ENCODE measurements at places on chromosomes 16 and 17. TPM values are rescaled to one million over a fixed set of nuclear protein-coding genes. Genes with fewer than 3 reads are reported as not detected.
A peak's percentile ranks its signal among the peaks of the same experiment; 100 is the strongest.

GRCh38 chr16:86134802-86135461 is 236.0 kb downstream of the IRF8 start:
- ATAC-seq: peak; percentile 17

DNA sequence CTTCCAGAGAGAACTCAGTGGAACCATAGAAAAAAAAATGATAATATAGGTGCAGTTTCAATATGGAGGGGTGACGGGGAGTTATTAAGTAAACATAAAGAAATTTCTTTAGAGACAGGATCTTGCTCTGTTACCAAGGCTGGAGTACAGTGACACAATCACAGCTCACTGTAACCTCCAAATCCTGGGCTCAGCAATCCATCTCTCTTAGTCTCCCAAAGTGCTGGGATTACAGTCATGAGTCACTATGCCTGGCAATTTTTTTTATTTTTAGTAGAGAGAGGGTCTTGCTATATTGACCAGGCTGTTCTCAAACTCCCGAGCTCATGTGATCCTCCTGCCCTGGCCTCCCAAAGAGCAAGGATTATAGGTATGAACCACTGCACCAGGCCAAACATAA is 48.8 kb downstream of the NLRC5 start:
- ATAC-seq: no peak

GRCh38 chr17:33602981-33603380 is 309.9 kb upstream of the ASIC2 start:
- ATAC-seq: no peak

DNA sequence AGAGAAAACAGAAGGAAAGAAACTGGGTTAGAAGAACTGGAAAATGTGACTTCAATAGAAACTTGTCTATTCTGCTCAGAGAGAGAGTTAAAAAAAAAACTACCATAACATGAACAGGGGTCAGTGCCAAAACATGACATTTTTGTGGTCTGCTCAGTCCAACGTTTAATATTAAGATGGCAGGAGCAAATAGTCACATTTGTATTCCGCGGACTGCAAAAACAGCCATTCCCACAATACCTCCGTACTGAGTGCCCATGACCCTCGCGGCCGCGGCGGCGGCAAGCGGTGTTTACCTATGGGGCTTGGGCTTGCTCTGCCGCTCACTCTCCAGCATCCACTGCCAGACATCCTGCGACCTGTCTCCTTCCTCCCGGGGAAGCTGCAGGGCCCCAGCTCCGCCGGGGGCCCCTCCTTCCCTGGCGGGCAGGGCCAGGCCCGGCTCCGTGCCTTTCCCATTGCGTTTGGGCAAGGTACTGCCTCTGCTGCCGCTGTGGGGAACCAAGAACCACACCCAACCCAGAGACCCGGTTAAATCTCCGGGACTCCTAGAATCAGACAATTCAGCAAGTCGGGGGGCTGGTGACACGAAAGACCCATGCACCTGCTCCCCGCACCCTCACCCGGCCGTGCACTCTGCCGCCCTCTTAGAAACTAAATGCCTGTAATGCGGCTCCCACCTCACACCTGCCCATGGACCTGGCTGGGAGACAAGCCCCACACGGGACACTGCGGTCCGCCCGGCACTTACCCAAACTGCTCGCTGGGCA is 24.7 kb downstream of the AXIN2 start:
- ATAC-seq: no peak

SEZ6L2 gene
- 88.0 TPM for total RNA-seq

CFAP119 gene
- total RNA-seq: 17.7 TPM

All from motor neuron (in vitro differentiated cells).